Hematopoietic multipotent progenitor cell treated with erythropoietin and hydrocortisone succinate and interleukin-3 and kit ligand, for 8 days (in vitro differentiated cells): ENCODE measurements at places on chromosomes 5 and 9.

DNA sequence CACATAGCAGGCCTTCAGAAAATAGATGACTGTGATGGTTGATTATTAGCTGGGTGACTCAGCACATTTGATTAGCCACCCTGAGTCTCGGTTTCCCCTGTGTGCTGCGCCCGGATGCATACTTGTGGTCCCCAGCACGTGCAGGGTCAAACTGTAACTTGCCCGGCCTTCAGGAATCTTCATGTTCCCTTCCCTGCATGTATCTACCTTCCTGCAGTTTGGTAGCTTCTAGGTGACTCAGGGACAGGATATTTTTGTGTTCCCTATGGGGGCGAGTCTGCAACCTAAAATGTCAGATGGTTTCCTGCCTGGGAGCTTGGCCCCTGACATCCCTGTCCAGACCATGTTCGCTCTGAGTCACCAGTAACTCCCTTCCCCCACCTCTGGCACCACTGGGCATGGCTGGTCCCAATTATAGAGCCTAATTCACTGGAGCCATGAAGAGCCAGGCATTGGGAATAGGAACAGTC, 13.2 kb downstream of the PTGS1 start:
- no peak for DNase-seq

- DNase-seq: no peak
Measured at GRCh38 chr5:139282197-139282557, 11.4 kb upstream of the MATR3 start.

GRCh38 chr9:133812077-133812868, 74.1 kb upstream of the SARDH start:
- no peak for DNase-seq

GRCh38 chr9:136762221-136762691, 2.1 kb downstream of the LCN15 start:
- no peak for DNase-seq
